ENCODE measurements at places on chromosomes 12 and 14. TPM values are rescaled to one million over a fixed set of nuclear protein-coding genes. Genes with fewer than 3 reads are reported as not detected.

DNA sequence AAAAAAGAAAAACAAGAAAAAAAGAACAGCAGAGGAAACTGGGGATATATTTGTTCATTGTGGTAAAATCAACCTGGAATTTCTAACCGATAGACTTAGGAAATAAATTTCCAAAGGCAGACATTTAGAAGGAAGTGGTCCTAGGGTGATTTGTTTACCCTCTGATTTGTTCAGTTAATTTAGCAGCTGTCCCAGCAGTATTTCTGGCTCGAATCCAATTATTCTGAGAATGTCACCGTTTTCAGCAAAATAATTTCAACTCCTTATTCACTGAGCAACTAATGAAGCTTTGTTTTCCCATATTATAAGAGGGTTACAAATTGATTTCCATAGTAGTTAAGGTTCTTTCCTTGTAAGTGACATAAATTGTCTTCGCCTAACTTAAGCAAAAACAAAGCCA, 285.2 kb upstream of the SYT10 start:
- DNase-seq: no peak

DNA sequence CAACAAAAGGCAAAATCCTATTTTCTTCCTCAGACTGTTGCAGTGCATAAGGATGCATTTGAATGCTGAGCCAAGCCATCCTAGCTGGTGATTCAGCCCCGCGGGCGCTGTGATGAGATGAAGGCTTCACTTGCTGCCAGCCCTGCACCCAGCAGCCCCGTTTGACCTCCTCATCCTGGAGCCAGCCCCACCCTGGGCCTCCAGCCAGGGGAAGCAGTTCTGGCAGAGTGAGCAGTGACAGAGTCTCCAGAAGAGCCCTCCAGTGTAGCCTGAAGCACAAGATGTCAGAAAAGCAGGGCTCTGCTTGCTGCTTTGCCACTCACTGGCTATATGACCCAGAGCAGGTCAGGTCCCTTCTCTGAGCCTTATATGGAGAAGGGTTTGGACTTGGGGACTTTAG, 96.2 kb upstream of the HSPB8 start:
- DNase-seq: peak; percentile 17

- no peak for DNase-seq
Observed at GRCh38 chr12:127790376-127790775, 476.6 kb upstream of the TMEM132C start.

GRCh38 chr12:67893022-67893580, 96.1 kb upstream of the IFNG-AS1 start:
- no peak for DNase-seq

GRCh38 chr12:122887819-122888212, 8.1 kb downstream of the VPS37B start:
- no peak for DNase-seq

- no peak for DNase-seq
Observed at GRCh38 chr12:67241482-67241881, 27.7 kb upstream of the CAND1 start.

DNA sequence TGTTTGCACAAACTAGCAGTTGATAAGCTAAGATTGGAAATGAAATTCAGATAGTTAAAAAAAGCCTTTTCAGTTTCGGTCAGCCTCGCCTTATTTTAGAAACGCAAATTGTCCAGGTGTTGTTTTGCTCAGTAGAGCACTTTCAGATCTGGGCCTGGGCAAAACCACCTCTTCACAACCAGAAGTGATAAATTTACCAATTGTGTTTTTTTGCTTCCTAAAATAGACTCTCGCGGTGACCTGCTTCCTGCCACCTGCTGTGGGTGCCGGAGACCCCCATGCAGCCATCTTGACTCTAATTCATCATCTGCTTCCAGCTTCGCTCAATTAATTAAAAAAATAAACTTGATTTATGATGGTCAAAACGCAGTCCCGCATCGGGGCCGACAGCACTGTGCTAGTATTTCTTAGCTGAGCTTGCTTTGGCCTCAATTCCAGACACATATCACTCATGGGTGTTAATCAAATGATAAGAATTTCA, 335.6 kb downstream of the TMEM121 start:
- no peak for DNase-seq

DNA sequence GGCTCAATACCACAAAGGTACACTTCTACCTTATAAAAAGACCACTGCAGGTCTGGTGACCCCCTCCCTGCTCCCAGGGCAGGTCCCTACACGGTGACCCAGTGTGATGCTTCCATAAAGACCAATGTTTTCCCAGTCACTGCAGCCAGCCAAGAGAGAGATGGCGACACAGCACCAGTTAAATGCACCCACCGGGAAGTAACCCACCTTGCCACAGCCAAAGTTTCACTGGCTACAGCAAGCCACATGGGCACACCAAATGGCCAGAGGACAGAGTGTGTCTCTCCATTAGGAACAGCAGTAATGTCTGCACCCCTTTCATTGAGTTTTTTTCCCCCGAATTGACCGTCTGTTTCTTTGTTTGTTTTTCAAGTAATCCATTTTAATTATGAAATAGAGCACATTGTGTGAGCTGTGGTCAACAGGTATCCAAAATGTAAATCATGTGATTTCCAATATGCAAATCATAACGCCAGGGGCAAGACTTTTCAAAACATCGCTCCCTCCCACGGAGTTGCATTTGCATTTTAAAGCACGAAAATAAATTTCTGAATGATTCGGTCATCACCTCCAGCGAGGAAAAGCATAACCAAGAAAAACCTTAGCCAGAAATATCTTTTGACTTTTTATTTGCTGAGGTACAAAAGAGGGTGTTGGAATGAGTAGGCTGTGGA, 48.9 kb upstream of the EML1 start:
- DNase-seq: no peak

DNA sequence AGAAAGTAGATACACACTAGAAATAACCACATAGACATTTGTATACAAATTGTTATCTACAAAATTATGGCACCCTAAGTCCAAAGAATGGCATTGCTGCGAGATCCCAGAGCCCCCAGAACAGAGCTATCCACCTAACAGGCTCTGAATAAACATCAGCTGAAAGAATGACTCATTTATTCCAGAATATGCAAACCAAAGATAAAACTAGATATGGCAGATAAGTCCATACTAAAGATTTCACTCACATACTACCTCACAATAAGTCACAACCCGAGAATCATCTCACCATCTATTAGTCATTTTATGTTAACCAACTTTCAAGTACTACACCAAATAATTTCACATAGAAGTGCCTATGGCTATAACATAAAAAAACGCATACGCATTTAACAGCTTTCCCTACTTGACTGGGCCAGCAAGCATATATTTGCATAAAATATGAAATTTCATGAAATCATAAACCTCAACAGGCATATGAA, 5.6 kb downstream of the CNIH1 start:
- DNase-seq: no peak

DNA sequence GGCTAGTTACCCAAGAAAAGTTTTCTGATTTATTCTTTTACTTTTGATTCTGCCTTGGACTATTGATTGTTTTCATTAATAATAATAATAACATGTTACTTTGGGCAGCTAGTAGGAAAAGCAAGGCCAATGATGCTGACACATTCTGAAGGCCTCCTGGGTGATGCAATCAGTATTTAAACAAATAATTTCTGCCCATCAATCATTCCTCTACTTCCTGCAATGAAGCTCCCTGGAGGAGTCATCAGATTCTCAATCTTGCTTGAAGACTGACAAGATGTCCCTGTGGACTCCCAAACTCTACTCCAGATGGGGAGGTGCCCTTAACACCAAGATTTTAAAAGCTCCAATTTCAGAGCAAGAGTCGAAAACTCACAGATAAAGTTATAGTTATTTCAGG, at the start of gene SPX:
TSS of gene SPX (plus strand) at position 244 of the 400 bp plus-strand sequence. CDS start 177 bp downstream, outside the sequence.
- DNase-seq: no peak

- no peak for DNase-seq
Observed at GRCh38 chr12:41289501-41289900, 101.4 kb downstream of the PDZRN4 start.

GRCh38 chr12:124094188-124094587, 121.2 kb downstream of the ZNF664 start:
- no peak for DNase-seq

DNA sequence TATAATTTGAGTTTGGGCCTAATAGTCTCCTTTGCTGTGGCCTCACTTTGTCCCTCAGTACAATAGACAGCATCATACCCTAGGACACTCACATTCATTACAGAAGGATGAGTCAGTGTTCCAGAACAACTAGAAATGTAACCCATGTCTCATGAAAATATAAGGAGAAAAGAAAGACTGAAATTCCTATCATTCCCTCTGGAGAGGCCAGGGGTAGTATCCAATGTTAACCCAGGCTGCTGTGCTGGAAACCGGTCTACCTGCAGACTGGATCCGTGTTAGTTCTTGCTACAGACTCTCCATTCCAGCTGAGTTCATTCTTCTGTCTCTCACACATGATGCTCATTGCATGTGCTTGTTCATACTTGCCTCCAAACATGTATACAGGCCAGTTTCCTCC, 75.8 kb upstream of the HOXC13 start:
- no peak for DNase-seq

RBP5 gene
- total RNA-seq: not detected

TBX3 gene
- total RNA-seq: 1.2 TPM

CIT gene
- 13.3 TPM for total RNA-seq

ANKS1B gene
- 452 TPM for total RNA-seq

RERGL gene
- 1.7 TPM for total RNA-seq

PPM1H gene
- total RNA-seq: 10.6 TPM

TSPAN19 gene
- 0.16 TPM for total RNA-seq
